Activated T-cell treated with anti-CD3 and anti-CD28 coated beads, Interleukin-2, amount 50 U/mL, for 48 hours (primary cell): ENCODE measurements at places on chromosomes 13 and 19.

- DNase-seq: no peak
Measured at GRCh38 chr19:44698492-44699201, at the start of gene CEACAM16. CEACAM16 (plus strand) TSS chr19:44699151; CDS start chr19:44701457, 2,306 bp downstream.

GRCh38 chr13:81394640-81395039 lies 1053.7 kb upstream of the SPRY2 start:
- DNase-seq: no peak

DNA sequence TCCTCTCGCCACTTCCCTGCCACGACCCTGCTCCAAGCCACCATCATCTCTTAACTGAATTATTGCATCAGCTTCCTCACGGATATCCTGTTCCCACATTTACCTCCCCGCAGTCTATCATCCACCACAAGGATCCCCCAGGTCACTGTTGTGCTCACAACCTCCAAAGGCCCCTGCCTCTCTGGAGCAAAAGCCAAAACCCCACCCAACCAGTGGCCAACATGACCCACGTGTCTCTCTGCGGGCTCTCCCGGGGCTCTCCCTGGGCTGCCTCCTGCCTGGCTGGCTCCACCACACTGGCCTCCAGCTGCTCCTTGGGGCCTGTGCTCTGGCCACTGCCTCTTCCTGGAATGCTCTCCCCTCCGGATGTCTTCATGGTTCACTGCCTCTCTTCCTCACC lies 809.3 kb downstream of the UQCRFS1 start:
- DNase-seq: no peak

DNA sequence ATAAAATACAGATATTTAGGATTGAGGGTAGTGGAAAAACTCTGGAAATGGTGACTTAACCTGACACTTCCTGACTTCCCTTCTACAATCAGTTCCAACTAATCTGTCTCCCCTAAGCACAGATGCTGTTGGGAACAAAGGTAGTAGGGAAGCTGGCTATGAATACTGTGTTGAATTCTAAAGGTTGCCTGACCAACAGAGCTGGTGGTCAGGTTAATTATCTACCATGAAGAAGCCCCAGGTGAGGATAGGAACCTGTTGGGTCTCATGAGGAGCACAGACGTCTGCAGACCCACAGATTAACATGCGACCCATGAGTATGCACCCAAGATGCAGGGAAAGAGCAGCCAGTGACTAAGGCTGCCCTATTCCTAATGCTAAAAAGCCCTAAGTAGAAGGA lies 172.3 kb downstream of the DIAPH3 start:
- no peak for DNase-seq

- DNase-seq: no peak
Measured at GRCh38 chr19:6236310-6237291, 43.2 kb downstream of the MLLT1 start.

DNA sequence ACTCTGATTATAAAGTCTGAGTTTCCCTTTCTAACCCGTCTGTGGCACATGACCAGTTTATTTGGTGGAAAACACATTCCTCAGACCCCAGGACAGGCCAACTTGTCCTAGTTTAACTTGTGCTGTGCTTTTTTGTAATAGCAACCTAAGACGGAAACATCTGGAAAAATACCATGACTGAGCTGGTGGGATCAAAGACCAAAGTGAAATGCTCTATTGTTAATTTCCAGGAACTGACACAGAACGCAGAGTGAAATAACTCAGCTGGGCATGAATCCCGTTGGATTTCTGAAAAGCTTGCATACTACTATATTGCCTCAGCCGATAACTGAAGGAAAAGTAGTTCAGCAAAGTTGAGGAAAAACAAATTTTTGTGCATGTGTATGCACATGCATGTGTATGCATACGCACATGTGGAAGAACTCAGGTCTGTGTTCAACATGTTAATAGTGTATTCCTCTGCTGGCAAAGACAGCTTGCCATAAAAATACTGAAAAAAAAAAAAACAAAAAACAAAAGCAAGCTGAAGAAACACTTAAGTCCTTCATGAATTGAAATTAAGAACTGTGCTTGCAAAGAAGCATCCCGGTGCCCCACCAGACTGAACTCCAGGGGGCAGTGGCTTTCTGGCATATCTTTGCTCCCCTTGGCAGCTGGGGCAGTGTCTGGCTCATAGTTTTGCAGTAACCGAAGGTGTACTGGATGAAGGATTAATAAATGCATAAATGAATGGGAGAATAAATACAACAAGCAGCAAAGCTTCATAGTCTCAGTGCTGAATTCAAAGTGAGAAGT lies 187.8 kb downstream of the LHFPL6 start:
- DNase-seq: peak; percentile 18

- DNase-seq: no peak
Measured at GRCh38 chr13:46166224-46166584, 15.8 kb downstream of the LCP1 start.

DNA sequence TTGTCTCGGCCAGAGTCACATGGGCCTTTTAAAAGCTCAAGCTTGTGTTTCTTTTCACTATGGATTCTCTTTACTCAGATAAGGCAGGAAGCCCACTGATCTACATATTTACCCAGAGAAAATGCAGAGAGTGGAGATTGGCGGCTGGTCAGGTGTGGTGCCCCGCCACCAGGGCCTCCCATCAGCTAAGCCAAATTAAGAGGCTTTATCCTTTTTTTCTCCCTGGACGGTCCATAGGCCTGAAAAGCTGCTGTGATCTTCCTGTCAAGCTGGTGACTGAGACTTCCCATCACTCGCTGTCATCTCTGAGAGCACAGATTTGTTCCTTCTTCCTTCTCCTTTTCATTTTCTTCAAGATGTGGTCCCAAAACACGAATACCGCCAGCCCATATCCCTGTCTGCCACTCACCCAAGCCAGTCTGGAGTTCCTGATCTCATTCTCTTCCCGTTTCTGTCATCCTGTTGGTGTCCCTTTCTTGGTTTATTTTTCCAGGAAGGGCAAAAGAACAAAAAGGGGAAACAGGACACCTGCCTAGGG lies 1.9 kb downstream of the SAFB start:
- DNase-seq: no peak
